Sigmoid colon (tissue), 7 donors: ENCODE measurements at places on chromosomes 3 and 15. TPM values are rescaled to one million over a fixed set of nuclear protein-coding genes. Genes with fewer than 3 reads are reported as not detected.

The PAK6 gene
- total RNA-seq: 3.0 TPM

The ARL8B gene
- 47.2 TPM for total RNA-seq

The ELL3 gene
- 2.6 TPM for total RNA-seq

The SCN5A gene
- 0.33 TPM for total RNA-seq

The KCNMB3 gene
- total RNA-seq: 2.7 TPM

- no peak for DNase-seq
These were observed 57.2 kb downstream of the USP13 start for GRCh38 chr3:179710079-179710478.

- DNase-seq: no peak
These were observed 19.6 kb downstream of the LINGO1 start for GRCh38 chr15:77612958-77613601.
